HS-5 (cell line): ENCODE measurements at places on chromosomes 3 and 15.

DNA sequence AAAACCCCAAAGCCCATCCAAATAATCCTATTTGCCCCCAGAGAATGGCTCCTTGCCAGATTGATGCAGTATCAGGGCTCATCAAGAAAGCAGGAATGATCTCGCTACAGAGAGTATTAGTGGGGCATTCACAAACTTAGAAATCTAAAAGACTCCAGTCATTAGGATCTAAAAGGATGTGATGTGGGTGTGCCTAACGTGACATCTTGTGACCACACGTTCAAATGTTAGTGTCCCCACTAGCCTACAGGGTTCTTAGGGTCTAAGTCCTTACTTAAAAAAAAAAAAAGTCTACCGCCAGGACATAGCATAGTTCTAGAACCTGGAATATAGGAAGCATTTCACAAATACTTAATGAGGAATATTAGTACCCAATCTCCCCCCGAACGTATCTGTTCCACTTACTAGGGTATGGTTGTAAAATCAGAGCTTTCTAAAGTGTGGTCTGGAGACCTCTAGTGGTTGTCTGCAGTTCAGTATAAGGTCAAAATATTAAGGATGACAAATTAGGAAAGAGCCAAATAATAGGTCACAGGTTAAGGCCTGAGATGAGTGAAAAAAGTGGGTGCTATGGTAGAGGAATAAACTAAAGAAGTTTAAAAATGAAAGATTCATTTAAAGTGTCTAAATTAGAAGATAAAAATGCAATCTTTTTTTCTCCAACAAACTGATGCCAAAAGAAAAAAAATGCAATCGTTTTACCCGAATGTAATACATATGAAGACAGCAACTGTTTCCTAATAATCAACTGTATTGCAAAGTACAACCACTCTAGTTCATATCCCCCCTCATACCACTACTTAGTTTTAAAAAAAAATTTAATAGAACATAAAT lies 4.2 kb upstream of the CHRM5 start:
- peak; percentile 6 for DNase-seq

GRCh38 chr15:90762109-90762508 lies 45.0 kb downstream of the BLM start:
- no peak for DNase-seq

DNA sequence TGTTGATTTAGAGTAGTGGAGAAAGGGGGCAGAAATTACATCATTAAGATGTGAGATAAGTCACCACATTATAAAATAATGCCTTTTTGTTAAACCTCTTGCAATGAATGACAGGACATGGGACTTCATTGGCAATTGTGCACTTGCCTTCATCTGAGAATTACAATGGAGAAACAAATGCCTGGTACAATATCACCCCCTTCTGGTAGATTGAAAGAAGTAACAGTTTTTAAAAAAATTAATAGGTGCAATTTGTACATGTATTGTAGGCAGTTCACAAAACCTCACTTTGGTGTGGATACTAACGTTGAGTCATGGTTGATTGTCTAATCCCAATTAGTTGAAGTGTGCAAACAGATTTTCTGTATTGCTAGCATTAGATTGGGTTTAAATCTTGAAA lies 4.6 kb upstream of the P2RY14 start:
- DNase-seq: peak; percentile 34

- no peak for DNase-seq
Observed at GRCh38 chr3:30181178-30181465, 425.3 kb upstream of the TGFBR2 start.

GRCh38 chr3:160754371-160754854 lies 1.6 kb upstream of the PPM1L start:
- peak; percentile 5 for DNase-seq

GRCh38 chr3:114152519-114153151 lies 26.2 kb downstream of the DRD3 start:
- DNase-seq: peak; percentile 44

DNA sequence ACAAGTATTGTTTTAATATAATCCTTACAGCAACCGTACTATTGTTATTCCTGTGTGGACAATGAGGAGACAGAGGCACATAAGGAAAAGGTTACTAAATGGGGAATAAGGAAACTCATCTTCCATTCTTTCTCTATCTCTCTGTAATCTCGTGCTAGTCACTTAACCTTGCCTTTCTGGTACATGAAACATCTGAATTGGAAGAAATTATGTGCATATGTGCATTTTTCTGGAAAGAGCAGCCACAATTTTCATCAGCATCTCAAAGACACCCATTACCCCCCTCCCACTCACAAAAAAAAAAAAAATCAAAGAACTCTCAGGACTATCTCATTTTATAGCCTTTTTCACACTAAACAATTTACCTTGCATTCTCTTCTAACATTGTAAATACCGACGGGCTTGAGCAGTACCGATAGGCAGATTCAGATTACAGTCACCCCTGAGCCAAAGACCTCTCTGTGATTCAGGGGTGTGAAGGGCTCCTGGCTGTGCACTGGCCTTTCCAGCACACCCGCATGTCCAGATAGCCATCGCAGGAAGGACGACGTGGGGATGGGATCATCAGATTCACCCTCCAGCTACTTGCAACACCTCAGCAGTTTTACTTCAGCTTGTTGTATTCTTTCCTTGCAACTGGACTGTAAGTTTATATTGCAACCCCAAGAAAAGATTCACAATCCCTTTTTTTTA lies 48.1 kb downstream of the CASR start:
- no peak for DNase-seq

DNA sequence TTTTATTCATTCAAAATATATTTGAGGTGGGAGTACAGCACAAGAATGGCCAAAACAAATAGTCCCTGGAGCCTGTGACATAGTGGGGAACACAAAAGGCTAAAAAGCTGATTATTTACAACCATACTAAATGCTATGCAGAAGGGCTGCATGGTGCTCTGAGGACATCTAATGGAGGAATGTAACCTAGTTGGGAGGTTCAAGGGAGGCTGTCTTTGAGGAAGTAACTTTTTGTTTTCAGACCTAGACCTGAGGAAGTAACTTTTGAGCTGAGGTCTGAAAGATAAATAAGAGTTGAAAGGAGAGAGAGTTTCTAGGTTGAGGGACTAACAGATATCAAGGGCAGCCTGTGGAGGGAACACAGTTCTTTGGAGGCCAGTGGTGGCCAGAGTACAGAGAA lies 34.8 kb upstream of the RASA2 start:
- no peak for DNase-seq

DNA sequence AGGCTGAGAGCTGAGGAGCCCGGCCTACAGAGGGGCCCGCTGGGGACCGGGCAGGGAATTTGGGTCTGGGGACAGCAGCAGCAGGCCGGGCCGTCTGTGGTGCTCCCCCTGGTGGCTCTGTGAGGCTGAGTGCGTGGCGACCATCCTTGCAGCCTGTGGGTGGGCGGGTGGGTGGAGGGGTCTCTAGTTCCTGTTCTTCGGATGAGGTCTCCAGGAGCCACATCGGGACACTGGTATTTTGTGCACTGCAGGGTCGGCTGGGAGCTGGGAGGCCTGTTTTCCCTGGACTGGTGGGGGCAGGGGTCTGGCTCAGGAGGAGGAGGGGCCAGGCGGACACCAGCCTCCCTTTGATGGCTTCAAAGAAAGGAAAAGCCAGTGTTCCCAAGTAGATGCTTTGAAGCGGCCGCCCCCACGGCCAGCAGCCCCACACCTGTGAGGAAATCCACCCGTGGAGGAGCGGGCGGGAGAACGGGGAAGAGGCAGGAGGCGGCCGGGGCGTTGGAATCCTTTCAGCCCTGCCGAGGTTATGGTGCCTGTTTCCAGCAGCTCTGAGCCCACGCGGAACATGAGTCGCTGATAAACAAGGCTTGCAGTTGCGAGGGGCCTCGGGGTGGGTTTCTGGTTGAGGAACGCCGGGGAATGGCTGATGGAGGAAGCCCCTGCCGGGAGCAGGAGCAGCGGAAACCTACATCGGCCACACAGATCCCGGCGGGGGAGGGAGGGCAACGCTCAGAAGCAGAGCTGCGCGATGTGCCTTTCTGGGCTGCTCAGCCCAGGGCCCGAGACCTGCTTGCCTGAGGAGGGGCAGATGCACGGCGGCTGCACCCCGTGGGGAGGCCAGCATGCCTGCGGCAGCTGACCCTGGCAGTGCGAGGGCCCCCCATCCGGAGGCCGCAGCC lies 154.3 kb downstream of the NSMCE3 start:
- DNase-seq: no peak

DNA sequence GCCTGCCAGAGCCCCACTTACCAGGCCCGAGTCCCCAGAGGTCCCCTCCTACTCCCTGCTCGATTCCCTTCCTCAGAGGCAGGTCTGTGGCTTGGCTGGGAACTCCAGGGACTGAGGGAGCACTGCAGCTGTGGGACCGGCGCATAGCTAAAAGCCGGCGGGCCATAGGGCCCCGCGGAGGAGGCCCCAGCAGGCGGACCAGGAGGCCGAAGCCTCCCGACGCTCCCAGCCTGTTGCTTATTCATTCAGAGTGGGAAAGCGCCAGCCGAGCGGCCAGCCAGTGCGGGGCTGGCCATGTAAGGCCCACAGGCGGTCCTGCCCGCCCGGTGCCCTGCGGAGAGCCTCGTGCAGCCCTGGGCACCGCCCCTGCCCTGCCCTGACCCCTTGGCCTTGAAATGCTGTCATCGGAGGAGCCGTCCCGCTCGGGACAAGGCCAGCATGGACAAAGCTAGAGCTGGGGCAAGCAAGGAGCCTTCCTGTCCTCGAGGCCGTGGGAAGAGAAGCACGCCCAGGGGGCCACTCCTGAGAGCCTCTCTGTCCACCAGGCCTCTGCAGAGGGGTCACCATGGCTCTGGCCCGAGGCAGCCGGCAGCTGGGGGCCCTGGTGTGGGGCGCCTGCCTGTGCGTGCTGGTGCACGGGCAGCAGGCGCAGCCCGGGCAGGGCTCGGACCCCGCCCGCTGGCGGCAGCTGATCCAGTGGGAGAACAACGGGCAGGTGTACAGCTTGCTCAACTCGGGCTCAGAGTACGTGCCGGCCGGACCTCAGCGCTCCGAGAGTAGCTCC lies at the start of gene LOXL1:
LOXL1 (plus strand) TSS at position 244 of the 784 bp plus-strand sequence; CDS start at position 566, 322 bp downstream.
- peak; percentile 62 for DNase-seq

DNA sequence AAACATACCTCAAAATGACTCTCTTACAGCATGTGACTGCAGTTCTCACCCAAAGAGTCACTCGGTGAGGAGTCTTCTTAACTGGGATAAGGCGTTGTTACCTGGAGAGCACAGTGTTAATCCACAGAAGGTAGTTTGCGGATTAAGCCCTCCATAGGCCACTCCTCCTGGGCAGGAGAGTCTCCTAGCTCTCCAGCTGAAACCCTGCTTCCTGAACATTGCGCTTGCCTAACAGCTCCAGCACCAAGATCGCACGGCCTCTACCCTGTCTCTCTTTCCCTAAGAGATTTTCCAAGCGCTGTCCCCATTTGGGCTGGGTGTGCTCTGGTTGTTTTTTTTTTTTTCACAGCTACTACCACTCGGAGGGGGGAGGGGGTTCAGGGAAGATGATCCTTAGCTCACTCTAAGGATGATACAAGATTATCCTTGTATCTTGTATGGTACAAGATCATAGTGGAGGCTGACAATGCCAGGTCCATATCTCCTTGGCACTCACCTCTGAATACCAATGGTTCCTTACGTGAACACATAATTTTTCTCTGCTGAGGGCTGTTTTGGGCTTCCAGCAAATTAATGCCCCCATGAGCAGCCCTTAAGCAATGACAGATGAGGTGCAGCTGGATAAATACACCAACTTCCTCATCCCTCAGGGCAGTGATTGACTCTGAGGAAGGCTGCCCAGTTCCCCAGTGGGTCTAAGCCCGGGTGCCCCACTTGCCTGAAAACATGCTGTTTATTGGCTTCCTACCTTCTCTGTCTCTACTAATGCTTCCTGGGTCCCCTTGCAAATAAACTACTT lies 185.2 kb upstream of the TSC22D2 start:
- DNase-seq: no peak

GRCh38 chr3:109548192-109548938 lies 211.0 kb upstream of the DPPA4 start:
- peak; percentile 39 for DNase-seq

DNA sequence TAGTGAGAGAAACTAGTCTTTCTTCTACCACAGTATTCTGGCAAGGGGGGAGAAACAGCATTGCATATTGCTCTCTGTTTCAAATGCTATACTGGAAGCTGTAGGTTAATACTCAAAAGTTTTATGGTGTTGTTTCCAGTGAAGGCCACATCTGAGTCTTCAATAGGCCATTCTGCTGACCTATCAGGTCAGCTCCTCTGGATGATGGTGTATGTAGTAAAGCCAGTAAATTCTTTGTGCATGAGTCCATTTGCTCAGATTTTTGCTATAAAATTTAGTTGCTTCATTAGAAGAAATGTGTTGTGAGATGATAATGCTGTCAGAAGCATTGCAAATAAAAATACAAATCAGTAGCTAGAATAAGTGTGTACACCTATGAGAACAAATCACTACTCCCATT lies 64.9 kb upstream of the RBMS3 start:
- no peak for DNase-seq

- no peak for DNase-seq
Observed at GRCh38 chr15:69718436-69718835, 265.8 kb downstream of the RPLP1 start.

GRCh38 chr3:37535526-37536432 lies 325.9 kb upstream of the CTDSPL start:
- DNase-seq: no peak

- no peak for DNase-seq
Observed at GRCh38 chr3:35748144-35748543, 108.8 kb downstream of the ARPP21 start.

DNA sequence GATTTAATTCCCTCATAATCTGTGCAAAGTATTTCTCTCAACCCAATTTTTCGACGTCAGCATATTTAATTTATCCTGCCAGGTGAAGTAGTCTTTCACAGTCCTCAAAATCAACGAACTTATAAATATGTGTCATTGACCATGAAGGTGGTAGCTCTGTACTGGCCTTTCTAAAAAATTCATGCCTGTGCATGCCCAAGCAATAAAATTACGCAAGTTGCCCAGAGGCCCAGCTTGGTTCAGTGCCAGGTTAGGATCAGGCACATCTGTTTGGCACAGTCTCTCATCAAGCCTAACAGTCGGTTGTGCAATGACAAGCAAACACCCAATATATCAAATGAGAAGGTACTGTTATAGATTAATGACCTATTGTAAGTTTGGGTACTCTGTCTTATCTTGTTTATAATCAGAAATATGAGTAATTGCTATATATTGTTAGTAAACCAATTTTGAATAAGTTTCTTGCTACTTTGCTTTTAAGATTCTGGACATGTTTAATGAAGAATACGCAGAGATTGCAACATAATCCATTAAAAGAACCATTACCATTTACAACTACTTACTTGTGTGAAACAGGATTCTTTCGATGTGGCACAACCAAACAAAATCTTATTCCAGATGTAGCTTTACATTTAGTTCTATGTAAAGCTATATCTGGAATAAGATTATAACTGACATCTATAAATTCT lies 159.0 kb upstream of the IL12A start:
- peak; percentile 93 for DNase-seq

DNA sequence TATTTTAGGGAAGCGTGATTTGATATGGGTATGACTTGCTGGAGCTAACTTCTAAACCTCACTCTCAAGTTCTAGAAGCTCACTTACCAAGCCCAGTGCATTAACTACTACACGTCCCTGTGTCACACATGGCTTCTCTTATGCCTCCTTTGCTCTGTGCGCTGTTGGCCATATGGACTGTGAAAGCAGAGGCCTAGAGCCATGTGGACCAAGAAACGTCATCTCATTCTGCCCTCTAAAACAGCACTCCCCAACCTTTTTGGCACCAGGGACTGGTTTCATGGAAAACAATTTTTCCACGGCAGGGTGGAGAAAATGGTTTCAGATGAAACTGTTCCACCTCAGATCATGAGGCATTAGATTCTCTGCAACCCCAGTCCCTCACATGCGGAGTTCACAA lies 11.7 kb downstream of the MTMR14 start:
- DNase-seq: no peak
